ENCODE measurements at places on chromosomes 7 and 10.

GRCh38 chr7:131284702-131285419 lies 42.8 kb upstream of the MKLN1 start:
- DNase-seq: peak; percentile 66

DNA sequence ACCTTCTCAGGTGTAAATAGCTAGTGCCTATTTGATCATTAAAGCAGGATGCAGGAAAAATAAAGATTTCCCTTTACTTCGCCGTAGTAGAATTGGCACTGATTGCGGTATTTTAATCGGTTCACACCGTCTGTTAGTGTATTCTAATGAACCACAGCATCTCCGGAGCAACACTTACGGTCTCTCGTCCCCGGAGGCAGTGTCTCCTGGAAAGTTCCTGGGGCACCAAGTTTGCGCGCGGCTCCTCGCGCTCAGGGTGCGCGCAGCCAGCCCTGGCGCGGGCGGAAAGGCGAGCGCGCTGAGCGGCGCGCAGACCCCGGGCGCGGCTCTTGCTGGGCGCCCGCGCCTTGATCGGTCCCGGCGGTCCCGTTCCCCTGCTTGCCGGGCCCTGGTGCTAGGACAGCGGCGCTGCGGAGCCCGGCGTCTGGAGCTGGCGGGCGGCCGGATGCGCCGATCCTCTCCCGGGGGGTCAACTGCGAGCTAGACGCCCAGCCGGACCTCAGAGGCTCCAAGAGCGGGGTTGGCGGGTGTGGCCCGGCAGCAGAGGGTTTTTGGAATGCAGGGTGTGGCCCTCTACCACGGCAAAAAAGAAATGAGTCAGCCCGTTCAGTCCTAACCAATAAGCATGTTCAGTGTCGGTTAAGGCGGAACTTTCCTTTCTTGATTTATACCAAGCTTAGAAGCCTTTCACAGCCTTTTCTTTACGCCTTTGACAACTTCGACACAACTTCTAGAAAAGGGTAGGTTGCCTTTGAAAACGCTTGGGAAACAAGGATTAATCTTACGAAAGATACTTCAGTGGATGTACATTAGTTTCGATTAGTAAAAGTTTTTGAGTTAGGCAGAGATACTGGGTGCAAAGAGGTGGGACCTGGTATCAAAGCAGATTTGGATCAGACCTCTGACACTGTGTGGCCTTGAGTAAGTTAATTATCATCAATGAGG lies 166.8 kb upstream of the ASAH2 start:
- DNase-seq: peak; percentile 89

GRCh38 chr7:42395607-42396006 lies 158.6 kb upstream of the GLI3 start:
- no peak for DNase-seq

DNA sequence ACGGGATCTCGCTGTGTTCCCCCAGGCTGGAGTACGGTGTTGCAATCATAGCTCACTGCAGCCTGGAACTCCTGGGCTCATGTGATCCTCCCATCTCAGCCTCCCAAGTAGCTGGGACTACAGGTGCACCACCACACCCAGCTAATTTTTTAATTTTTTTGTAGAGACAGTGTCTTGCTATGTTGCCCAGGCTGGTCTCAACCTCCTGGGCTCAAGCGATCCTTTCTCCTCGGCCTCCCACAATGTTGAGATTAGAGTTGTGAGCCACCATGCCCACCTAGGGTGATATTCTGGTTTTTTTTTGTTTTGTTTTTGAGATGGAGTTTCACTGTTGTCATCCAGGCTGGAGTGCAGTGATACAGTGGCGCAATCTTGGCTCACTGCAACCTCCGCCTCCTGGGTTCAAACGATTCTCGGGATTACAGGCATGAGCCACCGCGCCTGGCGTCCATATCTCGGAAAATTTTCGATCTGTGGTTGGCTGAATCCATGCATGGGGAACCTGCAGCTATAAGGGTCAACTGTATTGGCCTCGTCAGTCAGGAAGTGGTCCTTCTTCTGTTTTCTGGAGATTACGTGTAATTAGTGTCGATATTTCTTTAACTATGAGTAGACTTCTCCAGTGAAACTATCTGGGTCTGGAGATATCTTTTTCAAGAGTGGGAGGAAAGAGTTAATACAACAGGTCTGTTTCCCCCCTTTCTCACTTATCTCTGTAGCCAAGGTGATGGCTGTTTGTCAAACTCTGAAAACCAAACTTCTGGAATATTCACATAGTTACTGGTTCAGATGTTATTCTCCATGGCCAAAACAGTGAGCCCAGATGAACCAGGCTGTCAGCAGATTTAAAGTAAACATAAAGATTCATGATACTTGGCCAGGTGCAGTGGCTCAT lies 21.0 kb upstream of the FIS1 start:
- no peak for DNase-seq

Measured in LHCN-M2 (cell line).